ENCODE measurements at places on chromosomes 16 and 17.

- no peak for DNase-seq
These were observed 1.5 kb upstream of the MYH10 start for GRCh38 chr17:8632061-8632460.

- no peak for DNase-seq
These were observed 28.3 kb downstream of the ARSG start for GRCh38 chr17:68319410-68320162.

- no peak for DNase-seq
These were observed 347.2 kb downstream of the SOX9 start for GRCh38 chr17:72467841-72468653.

DNA sequence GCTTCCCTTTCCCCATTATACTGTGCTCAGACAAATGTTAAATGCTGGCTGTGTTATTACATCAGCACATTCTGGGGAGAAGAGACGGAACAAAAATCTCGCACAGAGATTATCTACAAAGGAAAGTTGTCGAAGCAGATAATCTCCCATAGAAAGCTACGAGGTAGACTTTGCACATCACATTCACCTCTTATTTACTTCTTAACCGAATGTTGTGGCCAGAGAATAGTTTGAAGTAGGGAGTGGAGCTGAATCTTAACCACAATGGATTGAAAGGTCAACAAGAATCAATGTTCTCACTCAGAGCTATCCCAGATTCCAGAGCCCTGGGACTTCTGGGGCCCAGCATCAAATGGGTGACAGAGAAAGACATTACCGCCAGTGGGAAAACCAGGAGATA, 28.4 kb upstream of the LONP2 start:
- DNase-seq = no peak

DNA sequence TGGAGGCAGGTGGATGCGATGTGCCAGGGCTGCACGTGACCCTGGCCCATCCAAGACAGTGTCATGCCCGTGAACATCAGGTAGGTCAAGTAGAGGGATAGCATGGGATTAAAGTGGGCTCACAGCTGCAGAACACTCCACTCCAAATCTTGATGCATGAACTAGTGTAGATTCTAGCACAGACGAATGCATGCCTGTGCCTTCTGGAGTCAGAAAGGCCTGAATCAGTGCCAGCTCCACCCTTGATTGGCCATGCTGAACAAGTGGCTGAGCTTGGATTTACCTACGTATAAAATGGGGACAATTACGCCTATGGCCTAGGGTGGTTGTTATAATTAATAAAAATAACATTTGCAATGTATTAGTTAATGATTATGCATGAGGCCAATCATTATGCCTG, 10.6 kb downstream of the IRX3 start:
- DNase-seq = no peak

- no peak for DNase-seq
These were observed 17.0 kb downstream of the GJD3 start for GRCh38 chr17:40347319-40348135.

DNA sequence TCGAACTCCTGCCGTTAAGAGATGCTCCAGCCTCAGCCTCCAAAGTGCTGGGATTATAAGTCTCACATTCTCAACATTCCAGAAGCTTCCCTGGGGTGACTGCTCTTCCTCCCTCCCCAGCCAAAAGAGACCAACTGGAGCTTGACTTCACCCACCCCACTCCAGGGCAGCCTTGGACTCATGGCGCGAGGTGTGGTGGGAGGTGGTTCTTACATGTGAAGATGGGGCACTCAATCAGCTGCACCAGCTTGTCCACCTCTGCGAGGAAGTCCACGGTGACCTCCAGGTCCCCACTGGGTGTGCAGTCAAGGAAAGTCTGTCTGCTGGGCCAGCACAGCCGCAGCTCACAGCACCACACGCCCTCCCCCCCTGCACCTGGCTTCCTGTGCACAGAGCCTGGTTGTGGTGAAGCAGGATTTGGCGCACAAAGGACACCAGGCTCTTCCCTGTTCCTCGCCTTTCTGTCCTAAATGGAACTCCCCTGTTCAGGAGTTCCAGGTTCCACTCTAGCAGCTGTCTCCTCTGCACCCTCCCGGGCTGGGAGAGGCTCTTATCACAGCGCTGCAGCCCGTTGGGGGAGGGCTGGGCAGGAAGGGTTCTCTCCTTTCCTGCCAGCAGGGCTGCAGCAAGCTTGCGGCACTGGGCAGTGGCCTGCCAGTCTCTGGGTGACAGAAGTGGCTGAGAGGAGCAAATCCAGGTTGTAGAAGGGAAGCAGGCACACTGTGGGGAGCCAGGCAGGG, 9.6 kb upstream of the MTSS2 start:
- DNase-seq = peak; percentile 72

DNA sequence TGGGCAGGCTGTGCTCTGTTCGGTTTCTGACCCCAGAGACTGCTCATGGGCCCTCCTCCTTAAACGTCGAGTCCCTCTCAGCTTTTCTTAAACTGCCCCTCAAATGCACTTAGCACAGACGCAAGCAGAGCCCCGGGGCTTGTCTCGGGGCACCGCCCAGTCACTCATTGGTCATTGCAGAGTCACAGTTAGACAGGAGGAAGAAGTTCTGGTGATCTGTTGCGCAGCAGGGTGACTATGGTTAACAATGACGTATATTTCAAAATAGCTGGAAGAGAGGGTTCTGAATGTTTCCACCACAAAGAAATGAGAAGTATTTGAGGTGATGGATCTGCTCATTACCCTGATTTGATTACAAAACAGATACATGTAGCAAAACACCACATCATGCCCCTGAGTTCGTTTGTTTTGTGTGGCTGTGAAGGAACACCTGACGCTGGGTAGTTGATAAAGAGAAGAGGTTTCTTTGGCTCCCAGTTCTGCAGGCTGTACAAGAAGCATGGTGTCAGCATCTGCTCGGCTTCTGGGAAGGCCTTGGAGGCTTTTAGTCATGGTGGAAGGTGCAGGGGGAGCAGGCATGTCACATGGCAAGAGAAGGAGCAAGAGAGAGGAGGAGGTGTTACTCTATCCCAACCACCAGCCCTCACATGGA, 387.4 kb downstream of the CPPED1 start:
- DNase-seq = no peak

- no peak for DNase-seq
These were observed 212.2 kb downstream of the AATF start for GRCh38 chr17:37160944-37161343.

GRCh38 chr17:16919663-16920627, 52.0 kb downstream of the TNFRSF13B start:
- no peak for DNase-seq

- DNase-seq = no peak
These were observed 22.3 kb upstream of the PRKAR1A start for GRCh38 chr17:68489919-68490318.

DNA sequence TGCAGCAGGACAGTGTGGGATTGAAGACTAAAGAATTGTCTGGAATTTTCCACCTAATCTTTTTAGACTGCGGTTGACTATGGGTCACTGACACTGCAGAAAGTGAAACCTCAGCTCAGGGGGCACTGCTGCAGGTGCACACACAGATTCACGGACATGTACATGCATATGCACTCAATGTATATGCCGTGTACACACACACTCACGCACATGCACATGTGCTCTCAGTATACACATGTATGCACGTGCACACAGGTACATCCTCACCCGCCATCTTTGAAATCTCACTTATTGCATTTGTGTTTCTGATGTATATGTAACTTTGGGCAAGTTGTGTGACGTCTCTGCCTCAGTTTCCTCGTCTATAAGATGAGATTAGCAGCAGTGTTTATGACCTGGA, 27.3 kb downstream of the CMIP start:
- DNase-seq = no peak

- DNase-seq = peak; percentile 77
These were observed 6.8 kb upstream of the TBC1D3B start for GRCh38 chr17:36183001-36183971.

- no peak for DNase-seq
These were observed 9.8 kb upstream of the BRCA1 start for GRCh38 chr17:43134774-43135453.

DNA sequence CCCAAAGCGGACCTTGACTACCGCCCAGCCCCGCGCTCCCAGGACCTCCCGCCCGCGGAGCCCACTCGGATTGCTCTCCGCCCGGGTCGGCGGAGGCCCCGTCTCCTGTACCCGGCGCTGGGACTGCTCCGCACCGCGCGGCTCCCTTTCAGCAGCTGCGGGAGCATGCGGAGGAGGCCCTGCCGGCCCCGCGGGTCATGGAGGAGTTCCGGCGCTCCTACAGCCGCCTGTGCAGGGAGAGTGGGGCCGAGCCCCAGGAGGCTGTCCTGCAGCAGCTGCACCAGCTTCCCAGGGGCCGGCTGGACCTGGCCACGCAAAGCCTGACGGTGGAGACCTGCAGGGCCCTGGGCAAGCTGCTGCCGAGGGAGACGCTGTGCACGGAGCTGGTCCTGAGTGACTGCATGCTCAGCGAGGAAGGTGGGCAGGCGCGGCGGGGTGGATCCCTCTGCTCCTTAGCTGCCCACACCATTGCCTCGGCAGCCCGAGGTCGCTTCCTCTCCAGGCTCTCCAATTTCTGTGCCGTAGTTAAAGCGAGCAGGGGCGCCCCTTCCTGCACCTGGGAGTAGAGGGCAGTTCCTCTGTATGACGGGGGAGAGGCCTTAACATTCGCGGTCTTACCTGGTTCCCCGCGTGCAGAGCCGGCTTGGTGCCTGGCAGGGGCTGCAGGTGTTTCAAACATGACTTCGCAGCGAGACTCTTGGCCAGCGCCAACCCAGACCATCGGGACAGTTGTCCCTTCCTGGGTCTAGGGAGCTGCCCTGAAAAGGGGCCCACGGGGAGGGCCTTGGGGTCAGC, 539 bp downstream of the LRRC45 start:
- peak; percentile 52 for DNase-seq

- DNase-seq = no peak
These were observed at the start of gene YBX2 for GRCh38 chr17:7294614-7295153. Gene YBX2, minus strand, starts transcription at chr17:7294639. Its CDS starts 139 bp downstream, at chr17:7294500.

DNA sequence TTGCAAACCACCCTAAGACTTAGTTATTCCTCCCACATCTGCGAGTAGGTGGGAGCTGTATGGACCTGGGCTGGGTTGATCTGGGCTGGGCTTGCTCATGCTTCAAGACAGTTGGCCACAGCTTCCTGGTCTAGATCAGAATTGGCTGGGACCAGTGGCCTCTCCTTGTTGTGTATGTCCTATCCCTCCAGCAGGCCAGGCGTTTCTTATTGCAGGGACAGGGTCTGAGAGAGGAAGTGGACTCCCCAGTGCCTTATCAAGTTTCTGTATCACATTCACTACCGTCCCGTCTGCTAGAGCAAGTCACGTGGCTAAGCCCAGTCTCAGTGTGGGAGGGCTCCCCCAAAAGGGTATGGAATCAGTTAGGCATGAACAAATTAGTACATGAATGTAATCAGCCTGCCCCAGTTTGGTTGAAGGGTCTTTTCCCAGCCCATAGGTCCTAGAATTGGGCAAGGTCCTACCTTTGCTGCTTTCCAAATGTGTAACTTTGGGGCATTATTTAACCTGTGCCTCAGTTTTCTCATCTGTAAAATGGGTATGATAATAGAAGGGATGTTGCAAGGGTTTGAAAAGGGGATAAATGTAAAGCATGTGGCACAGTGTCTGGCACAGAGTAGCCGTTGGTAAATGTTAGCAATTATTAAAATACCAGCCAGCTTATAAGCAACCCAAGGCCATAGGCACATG, 36.0 kb downstream of the NKD1 start:
- peak; percentile 21 for DNase-seq

DNA sequence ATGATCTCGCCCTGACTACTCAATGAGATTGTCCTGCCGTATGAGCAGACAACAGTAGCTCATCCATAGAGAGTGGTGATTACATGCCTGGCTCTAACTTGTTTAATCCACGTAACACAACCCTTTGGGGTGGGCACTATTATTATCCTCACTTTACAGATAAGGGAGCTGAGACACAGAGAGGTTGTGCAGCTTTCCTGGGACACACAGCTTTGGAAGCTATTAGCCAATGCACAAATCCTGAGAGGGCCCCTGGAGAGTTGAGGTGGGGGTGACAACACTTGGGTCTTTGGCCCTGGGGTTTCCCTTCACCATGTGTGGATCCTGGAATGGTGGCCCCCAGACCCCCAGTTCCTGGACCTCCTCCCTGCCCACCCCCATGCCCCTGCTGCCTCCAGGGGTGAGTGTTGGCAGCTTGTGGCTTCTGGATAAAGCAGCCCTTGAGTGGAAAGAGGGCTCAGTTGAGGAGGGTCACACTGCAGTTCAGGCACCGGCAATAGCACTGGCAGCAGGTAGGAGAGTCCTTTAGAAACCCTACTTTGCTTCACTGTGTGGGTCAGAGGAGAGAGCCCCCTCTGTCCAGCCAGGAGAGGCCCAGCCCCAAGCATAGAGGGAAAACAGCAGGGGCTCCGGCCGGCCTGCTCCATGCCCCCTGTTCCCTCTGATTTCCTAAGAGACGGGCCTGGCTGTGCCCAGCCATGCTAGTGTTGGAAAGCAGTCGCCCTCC, 230.7 kb downstream of the KATNIP start:
- no peak for DNase-seq

DNA sequence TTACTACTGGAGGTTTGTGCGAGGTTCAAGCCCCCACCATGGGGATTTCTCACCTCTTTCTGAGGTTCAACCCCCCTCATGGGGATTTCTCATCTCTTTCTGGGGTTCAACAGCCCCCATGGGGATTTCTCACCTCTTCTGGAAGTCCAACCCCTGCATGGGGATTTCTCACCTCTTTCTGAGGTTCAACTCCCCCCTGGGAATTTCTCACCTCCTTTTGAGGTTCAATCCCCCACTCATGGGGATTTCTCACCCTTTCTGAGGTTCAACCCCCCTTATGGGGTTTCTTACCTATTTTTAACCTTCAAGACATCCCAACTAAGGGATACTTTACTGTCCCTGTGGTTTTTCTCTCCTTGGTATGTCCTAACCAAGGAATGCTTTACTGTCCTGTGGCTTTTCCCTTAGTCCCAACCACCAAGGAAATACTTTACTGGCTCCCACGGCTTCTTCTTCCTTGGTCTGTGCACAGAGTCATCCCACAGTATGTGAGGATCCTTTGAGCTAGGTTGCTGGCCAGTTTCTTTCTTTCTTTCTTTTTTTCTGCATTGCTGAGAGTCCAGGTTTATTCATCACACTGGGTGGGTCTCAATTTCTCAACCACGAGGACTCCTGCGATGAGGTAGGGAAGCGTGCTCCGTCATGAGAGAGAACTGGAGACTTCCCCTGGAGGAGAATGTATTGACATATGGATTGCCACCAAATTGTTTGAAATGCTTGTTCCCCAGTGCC, 2140.2 kb downstream of the TP53TG3F start:
- DNase-seq = no peak

All from Kasumi-1 (cell line).